ENCODE measurements at places on chromosomes 2 and 18. TPM values are rescaled to one million over a fixed set of nuclear protein-coding genes. Genes with fewer than 3 reads are reported as not detected.

The FBLN7 gene
- 0.79 TPM for total RNA-seq

The COLEC11 gene
- total RNA-seq, result 15.8 TPM

The AQP4 gene
- total RNA-seq, result 2.4 TPM

The TUBA4B gene
- total RNA-seq, result 0.25 TPM

The KIAA2012 gene
- total RNA-seq, result 1.3 TPM

Data from testis (tissue), 5 donors.